Foreskin fibroblast (primary cell): ENCODE measurements at places on chromosomes 7 and 10.

DNA sequence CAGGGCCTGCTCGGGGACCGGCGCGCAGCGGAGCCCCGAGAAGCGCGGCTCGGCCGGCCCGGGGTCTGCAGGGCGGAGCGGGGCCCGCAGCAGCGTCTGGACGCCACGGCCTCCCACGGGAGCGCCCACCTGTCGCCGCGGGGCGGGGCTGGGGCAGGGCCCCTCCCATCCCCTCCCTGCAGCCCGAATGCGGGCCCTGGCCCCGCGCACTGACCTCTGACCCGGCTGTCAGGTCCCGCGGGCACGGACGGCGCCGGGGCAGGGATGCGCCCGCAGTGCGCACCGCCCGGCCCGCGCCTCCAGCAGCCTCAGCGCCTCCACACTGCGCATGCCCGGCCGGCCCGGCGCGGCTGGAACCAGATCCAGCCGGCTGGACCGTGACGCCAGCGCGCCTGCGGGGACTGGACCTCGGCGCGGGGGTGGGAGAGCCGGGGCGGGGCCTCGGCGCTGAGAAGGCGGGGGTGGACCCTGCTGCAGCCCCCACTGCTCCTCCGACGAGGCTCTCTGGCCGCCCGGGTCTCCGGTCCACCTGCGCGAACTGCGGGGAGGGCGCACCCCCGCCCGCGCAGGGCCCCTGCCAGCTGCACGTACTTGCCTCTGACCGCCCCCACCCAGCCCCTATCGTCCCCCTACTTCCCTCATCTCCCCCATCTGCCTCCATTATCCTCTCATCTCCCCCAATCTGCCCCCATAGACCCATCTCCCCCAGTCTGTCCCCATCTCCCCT, 16.1 kb upstream of the GPR146 start:
- peak; percentile 90 for DNase-seq

- DNase-seq: no peak
These were observed 7.1 kb upstream of the RBM28 start for GRCh38 chr7:128350708-128351295.

DNA sequence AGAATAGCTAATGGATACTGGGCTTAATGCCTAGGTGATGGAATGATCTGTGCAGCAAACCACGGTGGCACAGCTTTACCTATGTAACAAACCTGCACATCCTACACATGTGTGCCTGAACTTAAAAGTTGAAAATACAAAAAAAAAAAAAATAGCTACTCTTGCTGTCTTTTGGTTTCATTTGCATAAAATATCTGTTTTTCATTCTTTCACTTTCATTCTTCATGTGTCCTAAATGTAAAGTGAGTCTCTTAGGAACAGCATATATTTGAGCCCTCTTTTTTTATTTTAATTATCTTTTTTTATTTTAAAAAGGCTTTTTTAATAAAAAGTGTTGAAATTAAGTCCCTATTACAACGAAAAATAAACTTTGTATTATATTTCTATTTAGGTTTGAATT, 836.1 kb upstream of the KCND2 start:
- no peak for DNase-seq

- no peak for DNase-seq
These were observed 125.8 kb downstream of the CUBN start for GRCh38 chr10:17003651-17004286.

DNA sequence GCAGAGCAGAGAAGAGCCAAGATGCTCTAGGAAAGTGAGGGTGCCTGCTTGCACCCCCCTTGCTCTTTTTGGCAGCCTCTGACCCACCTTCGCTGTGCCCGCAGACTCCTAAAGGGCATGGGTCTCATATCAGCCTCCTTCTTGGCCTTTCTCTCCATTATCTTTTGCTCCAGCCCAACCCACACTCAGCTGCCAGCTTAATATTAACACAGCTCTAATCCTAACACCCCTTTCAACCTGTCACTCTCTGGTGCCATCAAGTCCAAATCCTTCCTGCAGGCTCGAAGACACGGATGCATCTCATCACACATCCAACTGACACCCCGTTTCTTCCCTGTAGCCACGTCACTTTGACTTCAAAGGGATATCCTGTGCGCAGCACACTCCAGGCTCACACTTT, 171.6 kb upstream of the AUTS2 start:
- no peak for DNase-seq

DNA sequence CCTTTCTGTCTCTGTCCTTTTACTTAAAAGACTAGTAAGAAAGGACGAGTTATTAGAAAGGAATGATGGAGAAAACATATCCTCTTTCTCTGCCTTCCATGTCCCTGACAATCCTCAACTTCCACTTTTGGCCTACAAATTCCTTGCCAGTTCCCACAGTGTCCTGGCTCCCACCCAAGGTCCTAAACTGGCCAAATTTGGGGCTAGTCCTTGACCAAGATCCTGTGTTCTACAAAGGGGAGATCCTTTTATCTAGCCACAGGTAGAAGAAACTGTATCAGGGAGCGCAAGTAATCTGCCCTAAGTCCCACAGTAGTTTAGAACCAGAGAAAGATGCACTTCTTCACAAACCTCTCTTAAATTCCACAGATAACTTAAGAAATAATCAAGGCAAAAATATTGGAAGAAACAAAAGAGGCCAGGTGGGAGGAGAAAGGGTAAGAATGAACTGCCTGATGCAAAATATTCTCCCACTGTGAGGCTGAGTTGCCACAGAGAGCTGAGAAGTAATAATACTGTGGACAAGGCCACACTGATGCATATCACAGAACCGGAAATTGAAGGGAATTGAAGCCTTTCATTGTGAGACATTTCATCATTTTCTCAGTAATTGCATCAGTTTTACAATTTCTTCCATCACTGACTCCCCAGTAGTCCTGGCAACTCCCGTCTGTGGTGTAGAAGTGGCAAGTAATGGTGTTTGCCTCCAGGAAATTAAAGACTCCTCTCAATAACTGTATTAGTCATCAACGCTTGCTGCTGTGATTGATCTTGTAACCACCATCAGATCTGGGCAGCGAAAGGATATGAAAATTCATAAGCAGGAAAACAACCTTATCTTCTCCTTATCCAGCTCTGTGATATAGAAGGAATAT, 47.2 kb downstream of the DNAJC12 start:
- DNase-seq: no peak

DNA sequence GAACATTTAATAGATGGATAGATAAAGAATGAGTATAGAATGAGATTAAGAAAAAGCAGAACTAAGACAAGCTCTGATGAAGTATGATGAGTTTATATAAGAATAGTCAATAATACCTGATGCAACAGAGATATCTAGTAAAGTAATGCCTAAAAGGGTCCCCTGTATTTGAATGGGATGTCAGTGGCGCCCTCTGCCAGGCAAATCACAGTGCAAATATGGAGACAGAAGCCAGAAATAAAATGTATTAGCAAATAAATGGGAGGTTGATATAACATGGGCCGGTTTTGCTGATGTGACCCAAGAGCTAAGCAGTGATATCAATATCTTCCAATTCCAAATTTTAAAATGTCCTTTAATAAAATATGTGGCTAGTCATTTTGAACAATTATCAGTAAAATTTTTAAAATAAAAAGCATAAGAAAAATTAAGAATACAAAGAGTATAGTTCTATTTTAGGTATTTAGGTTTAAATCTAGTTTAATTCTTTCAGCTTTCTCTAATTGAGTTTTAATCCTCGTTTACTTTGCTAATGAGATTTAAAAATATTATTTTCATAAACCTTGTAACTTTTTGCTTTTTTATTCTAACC, 62.6 kb downstream of the ADK start:
- DNase-seq: peak; percentile 79

DNA sequence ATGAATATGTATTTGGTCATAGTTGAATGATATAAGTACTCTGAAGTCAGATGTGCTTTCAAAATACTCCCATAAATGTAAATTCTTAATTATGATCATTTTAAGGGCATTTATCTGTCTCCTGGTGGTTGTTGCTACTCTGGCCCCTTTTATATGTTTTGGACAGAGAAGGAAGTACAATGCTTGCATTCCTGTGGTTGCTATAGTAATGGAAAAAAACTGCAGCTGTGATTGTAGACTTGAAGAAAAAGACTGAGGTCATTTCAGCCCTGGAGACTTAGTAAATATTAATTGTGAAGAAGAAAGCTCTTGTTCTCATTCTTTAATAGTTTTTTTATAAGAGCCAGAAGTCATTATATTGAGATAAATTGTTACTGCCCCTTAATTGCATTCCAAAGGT, 70.2 kb upstream of the FERD3L start:
- DNase-seq: peak; percentile 76

GRCh38 chr7:6158424-6159096, 113.9 kb downstream of the CYTH3 start:
- no peak for DNase-seq

DNA sequence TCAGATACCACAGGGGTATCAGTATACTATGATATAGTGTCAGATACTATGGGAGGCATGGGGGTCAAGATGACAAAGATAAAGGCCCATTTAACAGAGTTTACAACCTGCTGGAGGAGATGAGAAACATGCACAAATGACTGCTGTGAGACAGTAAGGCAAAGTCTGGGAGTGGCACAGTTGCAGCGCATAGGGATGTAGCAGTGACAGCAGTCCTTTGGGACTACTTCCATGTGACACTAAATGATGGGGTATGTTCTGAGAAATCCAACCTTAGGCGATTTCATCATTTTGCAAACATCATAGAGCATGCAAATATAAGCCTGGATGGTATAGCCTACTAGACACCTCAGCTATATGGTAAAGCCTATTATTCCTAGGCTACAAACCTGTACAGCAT, 56.8 kb downstream of the CDK1 start:
- DNase-seq: no peak

GRCh38 chr10:24287559-24288195, 78.7 kb downstream of the KIAA1217 start:
- no peak for DNase-seq

DNA sequence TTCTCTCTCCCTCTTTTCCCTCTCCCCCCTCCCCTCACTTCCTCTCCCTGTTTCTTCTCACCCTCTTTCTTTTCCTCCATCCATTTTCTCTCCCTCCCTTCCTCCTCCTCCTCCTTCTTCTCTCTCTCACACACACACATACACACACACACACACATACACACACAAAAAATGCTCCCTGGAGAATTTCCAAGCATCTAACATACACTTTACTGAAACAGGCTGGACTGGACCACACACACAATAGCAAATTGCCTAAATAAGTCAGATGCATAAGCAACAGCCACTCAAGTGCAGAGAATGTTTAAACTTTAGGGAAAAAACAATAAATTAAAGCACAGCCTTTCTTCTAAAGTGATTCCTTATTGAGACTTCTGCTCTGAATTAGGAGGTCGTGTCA, 267.7 kb downstream of the FGFR2 start:
- DNase-seq: no peak

GRCh38 chr10:29851241-29851640, 208.1 kb downstream of the JCAD start:
- no peak for DNase-seq

DNA sequence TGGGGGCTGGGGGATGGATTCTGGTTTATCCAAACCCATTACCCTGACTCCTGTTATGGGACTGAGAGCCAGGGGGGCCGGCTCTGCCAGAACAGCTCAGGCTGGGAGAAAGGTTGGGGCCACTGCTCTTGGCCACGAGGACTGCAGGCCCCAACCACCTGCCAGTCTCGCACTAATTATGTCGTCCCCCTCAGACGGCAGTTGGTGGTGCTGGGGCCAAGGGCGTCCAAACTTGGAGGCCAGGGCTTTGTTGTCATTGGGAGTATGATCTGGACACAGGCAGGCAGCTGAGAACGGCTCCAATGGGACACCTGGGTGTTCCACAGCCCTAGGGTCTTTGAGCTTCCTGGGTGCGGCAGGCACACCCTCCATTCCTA, 34.7 kb downstream of the DRGX start:
- DNase-seq: no peak

DNA sequence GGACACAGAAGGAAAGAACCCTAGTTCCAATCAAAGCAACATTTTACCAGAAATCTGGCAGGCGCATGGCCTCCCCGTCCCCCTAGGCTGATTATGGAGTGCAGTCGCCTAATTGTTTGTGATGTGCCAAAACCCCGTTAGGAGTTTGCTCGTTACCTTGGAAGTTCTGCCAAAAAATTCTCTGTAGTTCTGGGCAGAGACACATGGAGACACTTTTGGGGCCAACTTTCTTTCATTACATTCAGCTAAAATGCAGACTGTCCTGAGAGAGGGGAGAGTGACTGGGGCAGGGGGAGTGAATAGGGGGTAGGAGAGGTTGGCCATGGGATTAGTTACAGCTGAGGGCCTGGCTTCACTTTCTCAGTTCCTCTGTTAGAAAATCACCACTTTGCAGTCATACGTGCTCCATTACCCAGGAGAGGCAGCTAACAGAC, 158.0 kb upstream of the NPVF start:
- no peak for DNase-seq

DNA sequence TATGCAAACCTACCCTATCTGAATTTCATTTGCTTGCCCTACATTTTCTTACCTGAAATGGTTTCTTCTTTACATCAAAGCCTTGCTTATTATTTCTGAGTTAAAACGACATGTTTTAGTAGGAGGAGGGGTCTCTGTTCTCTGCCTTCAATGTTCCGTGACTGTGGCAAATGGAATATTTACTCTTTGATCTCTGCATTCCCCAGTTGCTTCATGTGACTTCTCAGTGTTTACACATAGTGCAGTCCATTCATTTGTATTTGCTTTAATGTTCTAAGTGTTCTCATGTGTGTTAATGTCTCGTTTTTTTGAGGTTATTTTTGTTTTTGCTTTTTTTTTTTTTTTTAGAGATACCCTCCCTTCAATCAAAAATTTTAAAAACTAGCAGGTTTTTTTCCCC, 75.8 kb downstream of the GNAI1 start:
- no peak for DNase-seq

- no peak for DNase-seq
These were observed 566 bp downstream of the ASNS start for GRCh38 chr7:97871659-97872024.

DNA sequence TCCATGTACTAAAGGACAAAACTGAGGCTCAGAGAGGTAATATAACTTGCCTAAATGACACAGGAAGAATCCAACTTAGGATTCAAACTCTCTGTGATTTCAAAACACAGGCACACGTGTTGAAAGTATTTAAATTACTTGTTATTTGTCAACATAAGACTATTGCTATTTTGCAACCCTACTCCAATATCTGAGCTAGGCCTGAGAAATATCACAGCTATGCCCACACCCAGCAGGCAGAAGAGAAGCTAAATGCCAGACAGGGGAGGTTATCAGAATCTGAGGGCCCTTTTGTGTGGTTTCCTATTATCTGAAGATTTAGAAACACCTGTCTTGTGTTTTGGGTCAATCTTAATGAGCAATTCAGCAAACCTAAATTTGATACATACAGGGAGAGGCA, 204.3 kb downstream of the ANK3 start:
- no peak for DNase-seq

DNA sequence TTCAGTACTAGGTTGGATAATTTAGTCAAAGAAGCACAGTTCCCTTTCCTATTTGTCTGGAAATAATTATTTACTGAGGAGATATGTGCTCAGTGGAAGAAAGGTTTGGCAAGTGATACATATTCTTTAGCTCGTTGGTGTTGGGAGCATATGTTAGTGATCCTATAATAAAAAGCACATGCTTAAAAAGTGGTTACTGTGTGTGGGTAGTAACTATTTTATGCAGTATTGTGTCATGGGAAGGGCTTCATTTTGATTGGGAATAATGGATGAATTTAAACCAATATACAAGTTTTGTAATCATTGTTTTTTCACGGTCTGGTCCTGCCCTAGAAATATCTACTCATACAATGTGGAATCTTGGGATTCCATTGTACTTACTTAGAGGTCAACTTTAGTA, 188.7 kb upstream of the PPP1R3A start:
- DNase-seq: peak; percentile 63

- no peak for DNase-seq
These were observed 10.5 kb upstream of the GUSB start for GRCh38 chr7:65992526-65992925.

GRCh38 chr10:91613411-91614187, 19.3 kb downstream of the PPP1R3C start:
- peak; percentile 98 for DNase-seq
